ENCODE measurements at places on chromosomes 4 and X.

DNA sequence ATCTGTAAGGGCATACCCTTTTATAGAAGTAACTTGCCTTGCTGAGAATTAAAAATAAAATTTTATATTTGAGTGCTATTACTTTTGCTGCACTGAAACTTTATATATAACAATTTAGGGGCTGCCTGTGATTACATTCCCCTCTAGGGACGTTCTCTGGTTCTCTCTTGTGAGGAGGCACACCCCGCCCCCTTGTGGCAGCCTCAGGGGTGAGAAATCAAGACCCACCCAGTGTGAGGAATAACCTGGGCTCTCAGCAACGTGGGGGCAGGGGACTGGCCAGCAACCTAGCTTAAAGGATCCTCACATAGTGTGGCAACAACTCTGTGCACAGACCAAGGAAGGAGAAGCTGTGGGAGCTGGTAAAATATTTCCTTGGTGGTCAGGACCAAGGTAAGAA, 43.7 kb downstream of the MAGEA9 start:
- no peak for DNase-seq

GRCh38 chr4:30181512-30181911, 538.7 kb upstream of the PCDH7 start:
- no peak for DNase-seq

- DNase-seq: no peak
Observed at GRCh38 chr4:56477192-56477702, 9.8 kb downstream of the SRP72 start.

DNA sequence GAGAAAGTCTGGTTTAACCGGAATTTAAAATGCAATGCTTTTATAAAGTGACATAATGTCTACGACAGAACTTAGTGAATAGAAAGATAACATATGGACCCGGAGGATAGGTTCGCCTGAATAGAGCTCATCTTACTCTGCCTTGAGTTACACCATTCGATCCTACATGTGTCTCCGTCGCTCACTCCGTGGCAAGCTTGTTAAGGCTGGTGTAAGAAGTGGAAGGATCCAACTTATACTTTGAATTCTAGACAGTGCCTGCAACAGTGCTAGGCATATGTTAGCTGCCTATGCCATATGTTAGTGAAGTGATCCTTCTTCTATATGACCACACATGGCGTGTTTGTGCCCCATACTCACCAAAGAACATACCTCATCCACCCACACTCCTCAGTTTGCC, 50.9 kb downstream of the SEL1L3 start:
- DNase-seq: no peak

DNA sequence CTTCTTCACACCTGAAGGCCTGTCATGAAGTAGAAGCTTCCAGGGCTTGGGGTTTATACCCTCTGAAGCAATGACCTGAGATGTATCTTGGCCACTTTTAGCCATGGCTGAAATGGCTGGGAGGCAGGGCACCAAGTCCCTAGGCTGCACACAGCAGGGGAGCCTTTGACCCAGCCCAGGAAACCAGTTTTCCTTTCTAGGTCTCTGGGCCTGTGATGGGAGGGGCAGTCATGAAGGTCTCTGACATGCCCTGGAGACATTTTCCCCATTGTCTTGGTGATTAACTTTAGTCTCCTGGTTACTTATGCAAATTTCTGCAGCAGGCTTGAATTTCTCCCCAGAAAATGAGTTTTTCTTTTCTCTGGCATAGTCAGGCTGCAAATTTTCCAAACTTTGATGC, 511.0 kb upstream of the KLHL4 start:
- DNase-seq: no peak

- DNase-seq: no peak
Observed at GRCh38 chr4:183674153-183674552, 15.1 kb downstream of the TRAPPC11 start.

DNA sequence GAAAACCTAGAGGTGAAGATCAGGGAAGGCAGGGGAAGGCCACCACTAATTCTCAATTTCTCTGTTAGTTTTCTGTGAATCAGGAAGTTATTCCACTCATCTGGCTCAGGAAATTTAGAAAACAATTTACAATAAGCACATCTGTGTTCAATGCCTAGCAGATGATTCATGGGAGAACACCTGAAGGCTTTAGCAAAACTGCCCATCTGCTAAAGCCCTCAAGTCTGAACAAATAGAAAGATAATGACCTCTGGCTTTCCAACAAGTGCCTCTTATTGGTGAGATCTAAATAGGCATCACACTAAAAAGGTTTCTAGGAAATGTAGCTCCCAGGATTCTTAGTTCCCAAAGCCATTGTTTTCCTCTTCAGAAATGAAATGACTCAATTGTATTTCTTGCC, 122.1 kb upstream of the GNPDA2 start:
- no peak for DNase-seq

GRCh38 chr4:152628128-152628527, 51.7 kb downstream of the TMEM154 start:
- DNase-seq: no peak

DNA sequence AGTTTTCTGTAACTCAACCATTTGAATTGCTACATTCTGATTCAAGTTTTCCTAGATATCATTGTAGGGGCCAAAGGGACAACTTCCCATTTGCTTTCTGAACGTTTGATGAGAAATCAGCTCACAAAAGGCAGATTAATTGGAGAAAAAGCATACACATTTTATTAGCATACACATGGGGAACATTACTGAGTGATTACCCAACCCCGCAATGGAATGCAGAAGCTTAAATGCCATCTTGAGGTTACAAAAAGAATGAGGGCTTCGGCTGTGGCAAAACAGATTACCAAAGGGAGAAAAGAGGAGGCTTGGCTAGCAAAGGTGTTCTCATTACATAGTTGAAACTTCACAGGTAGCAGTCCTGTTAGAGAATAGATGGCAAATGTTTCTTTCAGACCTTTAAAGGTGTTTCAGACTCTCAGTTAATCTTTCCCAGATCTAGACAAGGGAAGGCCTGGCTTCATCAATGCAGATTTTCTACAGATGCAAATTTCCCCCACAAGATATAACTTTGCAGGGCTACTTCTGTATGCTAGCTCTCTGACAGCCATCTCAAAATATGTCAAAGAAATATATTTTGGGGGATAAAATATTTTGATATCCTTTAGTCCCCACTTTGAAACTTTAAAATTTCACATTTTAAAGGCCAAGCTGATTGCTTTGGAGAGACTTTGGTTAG, 26.5 kb upstream of the HERC6 start:
- no peak for DNase-seq

- DNase-seq: no peak
Observed at GRCh38 chrX:23223169-23223568, 111.5 kb upstream of the PTCHD1 start.

Data from stimulated activated CD8-positive, alpha-beta memory T cell treated with anti-CD3 and anti-CD28 coated beads, Interleukin-4, amount 100 ng/mL, for 4 hours (primary cell).